ENCODE measurements at places on chromosomes 4 and X.
A peak's percentile ranks its signal among the peaks of the same experiment; 100 is the strongest.

DNA sequence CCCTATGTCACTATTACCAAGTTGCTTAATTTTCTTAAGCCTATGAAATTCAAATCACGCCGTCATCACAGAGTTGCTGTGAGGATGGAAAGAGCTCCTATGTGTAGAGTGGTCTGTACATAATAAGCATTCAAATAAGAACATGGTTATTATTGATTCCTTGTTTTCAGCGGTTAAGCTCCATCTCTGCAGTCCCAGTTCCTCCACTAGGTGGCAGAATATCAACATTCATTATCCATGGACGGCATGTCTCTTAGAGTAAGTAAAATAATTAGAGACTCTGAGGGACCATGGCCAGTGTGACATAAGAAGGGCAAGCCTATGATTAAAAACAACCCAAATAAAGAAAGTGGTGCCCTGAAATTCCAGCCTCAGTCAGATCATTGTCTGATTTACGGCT, 132.5 kb upstream of the NHS start:
- peak; percentile 1 for DNase-seq

- DNase-seq, result no peak
Measured at GRCh38 chr4:174828845-174829701, at the start of gene GLRA3. GLRA3 (minus strand) TSS chr4:174829247; CDS start chr4:174828811, 436 bp downstream.

- no peak for DNase-seq
Measured at GRCh38 chr4:138861135-138861534, 154.4 kb upstream of the NOCT start.

- DNase-seq, result no peak
Measured at GRCh38 chrX:31969714-31970113, 897.9 kb upstream of the FTHL17 start.

- DNase-seq, result no peak
Measured at GRCh38 chr4:149690726-149691125, 124.9 kb downstream of the IQCM start.

DNA sequence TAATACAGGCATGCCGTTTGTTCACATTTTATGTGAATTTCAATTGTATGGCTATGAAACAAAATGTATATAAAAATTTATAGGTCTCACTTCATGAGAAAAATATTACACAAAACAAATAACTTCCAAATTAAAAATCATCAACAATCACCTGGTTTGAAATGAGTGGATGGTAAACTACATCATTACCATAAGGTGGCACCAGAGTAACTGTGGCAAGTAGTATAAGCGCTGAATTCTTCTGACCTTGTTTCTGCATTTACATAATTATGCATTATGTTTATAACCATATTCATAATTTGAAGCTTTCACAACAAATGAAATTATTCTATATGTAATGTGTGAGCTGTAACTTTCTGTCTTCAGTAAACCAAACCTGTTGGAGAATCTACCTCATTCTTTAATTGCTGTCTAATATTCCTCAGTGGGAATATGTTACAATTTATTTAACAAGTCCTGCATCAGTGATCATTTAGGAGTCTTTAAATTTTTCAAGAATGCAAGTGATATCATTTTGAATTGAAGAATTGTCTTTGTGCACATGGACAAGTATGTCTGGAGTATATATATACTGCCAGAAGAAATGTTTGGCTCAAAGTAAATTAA, 55.2 kb downstream of the MMRN1 start:
- no peak for DNase-seq

DNA sequence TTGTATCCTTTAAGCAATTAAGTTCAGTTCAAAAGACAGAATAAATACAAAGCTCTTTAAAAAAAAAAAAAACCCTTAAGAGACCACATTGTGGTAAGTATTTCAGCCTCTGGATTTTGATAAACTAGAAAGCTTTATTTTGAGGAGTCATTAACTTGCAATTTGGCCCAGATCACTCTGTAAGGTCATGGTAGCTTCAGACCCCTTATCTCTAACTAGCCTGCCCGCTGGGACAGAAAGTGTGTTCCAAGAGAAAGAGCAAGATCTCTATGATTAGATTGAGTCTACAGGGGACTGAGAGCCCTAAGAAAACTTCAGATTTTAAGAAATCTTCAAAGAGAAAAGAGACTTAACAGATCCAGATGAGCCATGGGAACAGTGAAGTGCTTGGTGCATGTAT, 45.6 kb downstream of the GALNT7 start:
- no peak for DNase-seq

GRCh38 chrX:129125122-129125914, 398.0 kb downstream of the SMARCA1 start:
- no peak for DNase-seq

- peak; percentile 63 for DNase-seq
Measured at GRCh38 chrX:153763989-153764755, at the start of gene PLXNB3. PLXNB3 (plus strand) TSS chrX:153764249; CDS start chrX:153765536, 1,287 bp downstream.

GRCh38 chr4:137635601-137636000, 103.3 kb upstream of the PCDH18 start:
- no peak for DNase-seq

GRCh38 chr4:168605411-168605810, 108.6 kb downstream of the PALLD start:
- DNase-seq, result no peak

GRCh38 chrX:152913346-152913745, 15.5 kb downstream of the ZNF185 start:
- no peak for DNase-seq

GRCh38 chrX:18461431-18461830, 36.0 kb downstream of the CDKL5 start:
- no peak for DNase-seq

GRCh38 chr4:86939729-86940575, 5.1 kb downstream of the AFF1 start:
- DNase-seq, result no peak

DNA sequence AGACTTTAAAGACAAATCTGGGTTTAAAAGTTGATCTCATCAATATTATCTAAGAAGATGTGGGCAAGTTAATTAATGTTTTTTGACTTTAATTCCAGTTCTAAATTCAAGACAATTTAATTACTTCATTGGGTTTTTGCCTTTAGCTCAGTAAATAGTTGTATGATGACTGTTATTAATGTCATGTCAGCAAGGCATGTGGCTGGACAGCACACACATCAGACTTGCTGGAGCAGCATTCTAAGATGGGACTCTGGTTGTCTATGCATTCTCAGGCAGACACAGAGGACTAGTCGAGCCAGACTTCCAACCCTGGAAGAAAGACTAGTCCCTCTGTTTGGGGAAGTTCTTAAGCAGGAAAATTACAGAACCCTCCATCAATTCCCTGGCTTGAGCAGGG, 180.7 kb upstream of the GK2 start:
- no peak for DNase-seq

- no peak for DNase-seq
Measured at GRCh38 chrX:139691493-139691842, 16.5 kb downstream of the MCF2 start.

DNA sequence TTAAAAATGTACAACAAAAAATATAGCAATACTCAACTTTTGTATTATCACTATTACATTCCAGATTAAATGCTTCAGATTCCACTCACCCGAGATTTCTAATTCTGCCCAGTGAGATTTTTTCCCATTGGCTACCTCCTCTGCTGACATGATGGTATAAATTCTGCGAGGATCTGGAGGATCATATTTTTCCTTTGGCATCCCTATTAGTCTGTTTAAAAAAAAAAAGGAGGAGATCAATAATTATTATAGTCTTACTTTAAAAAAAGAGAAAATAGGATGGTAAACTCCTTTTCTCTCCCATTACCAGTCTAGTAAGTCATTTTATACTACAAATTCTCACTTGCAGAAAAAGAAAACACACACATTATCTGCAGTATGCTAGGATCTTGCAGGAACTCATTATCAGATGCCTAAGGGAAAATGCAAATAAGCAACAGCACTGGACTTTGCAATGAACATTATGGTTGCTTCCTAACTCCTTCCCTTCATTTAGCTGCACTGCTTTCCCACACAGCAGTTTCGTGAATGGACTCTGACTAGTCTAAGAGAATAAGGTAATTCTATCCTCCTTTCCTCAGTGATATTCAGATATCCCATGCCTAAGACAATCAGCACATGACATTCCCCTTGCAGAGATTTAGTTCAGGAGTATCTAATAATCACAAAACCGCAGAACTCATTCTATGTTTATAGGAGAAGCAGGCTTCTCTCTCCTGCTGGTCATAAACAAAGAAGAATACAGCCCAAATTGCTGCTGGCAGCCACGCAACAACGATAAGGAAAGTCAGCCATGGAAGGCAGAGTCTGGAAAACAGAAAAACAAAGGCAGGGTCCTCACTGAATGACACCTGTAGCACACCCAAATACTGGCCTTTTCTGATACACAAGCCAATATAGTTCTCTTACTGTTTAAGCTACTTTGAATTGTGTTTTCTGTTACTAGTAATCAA, 42.7 kb downstream of the CNOT6L start:
- DNase-seq, result no peak

DNA sequence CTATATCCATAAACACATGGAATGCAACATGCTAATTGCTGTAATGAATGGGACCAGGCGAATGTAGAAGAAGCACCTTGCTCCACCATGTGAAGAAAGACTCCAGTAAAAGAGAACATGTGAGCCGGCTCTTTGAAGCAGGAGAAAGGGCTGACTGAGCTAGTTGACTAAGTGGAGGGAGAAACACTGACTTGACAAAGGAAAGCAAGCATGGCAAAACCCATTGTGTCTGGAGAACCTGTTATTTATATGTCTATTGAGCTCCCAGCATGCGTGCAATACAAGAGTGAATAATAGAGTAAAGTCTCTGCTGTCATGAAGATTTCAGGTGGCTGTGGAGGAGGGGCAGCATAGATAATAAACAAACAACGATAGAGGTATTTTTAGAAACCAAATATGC, 559.9 kb downstream of the RAB28 start:
- DNase-seq, result no peak

DNA sequence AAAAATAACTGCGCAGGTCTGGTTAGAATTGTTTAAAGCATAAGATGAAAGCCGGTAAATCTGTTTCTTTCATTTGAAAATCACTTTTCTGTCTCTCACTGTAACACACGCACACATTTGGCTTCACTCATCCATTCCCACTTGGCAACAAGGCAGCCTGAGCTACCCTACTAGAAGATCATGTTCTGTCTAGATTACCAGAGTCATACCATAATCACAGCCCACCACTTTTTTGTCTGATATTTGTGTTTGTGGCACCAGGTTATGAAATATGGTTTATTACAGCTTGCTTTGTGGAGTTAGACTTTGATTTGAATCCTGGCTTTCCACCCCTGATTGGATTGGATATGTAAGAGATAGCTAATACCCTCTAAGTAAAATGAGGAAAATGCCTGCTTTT, 2.2 kb downstream of the USO1 start:
- no peak for DNase-seq

- no peak for DNase-seq
Measured at GRCh38 chrX:16039834-16040233, 83.5 kb upstream of the GRPR start.

DNA sequence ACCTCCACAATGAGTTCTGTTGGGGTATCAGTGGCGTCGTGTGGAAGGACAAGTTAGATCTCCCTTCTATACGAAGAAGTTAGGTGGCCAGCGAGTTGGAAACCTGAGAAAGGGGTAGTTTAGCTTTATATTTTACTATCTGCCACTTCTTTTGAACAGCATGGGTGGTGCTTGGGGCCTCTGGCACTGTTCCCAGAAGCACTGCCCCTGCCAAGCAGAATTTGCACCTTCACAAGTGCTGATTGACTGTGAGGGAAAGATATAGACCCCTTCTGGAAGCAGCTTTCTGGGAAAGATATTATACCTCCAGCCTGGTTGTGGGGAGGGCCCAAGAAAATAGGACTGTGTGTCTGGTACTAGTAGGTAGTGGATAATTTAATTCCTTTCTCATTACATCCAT, 246.9 kb downstream of the FBXO8 start:
- no peak for DNase-seq

- DNase-seq, result no peak
Measured at GRCh38 chr4:2402048-2402842, 16.2 kb downstream of the ZFYVE28 start.

DNA sequence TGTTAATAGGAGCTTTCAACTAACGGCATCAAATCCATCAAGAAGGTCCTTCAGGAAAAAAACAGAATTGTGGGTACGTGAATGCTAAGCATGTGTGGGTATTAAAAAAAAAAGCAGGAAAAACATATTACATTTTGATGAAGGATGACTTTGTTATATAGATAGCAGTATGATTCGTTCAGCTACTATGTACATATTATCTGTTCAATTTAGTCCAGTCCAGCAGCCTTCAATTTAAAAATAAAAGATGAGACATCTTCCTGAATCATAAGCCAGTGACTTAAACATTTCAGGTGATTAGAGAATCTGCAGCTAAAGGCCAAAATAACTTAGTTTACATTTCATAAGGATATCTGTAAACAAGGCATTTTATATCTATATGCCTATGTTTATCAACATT, 63.4 kb downstream of the LCORL start:
- no peak for DNase-seq

GRCh38 chr4:44983083-44983482, 256.7 kb upstream of the GNPDA2 start:
- no peak for DNase-seq

Data from T follicular helper cell (primary cell).